Left ventricle myocardium inferior (tissue), 1 donor: ENCODE measurements at places on chromosomes 4 and X. TPM values are rescaled to one million over a fixed set of nuclear protein-coding genes. Genes with fewer than 3 reads are reported as not detected.

- no peak for DNase-seq
Observed at GRCh38 chrX:25066131-25066530, 50.4 kb upstream of the ARX start.

DNA sequence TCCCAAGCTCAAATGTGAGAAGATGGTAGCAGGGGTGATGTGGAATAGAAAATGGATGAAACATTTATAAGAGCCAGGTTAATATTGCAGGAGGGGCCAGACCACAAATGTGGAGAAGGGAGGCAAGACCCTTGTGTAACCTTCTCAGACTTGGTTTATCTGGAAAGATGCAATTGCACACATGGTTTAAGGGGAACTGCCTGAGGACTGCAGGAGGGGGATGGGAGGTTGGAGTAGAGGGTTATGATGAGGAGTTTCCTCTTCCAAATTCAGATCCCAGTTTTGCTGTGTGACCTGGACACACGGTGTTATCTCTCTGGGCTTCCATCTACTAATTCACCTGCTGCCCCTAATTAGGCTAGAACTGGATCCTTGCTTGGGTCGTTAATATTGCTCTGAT, 46.1 kb downstream of the RAB40AL start:
- no peak for DNase-seq

Gene CSAG1
- total RNA-seq = not detected

GRCh38 chr4:174928575-174929253, 10.6 kb downstream of the ADAM29 start:
- DNase-seq = no peak

Gene SGMS2
- 21.4 TPM for total RNA-seq
